ENCODE measurements at places on chromosomes 5 and 9. TPM values are rescaled to one million over a fixed set of nuclear protein-coding genes. Genes with fewer than 3 reads are reported as not detected.
A peak's percentile ranks its signal among the peaks of the same experiment; 100 is the strongest.

- no peak for DNase-seq
These were observed 50.9 kb downstream of the ANXA2R start for GRCh38 chr5:42989190-42989589.

IPO11 gene
- total RNA-seq = 50.5 TPM

GRCh38 chr5:61311056-61311610 lies 20.9 kb upstream of the ZSWIM6 start:
- peak; percentile 54 for DNase-seq

NEUROG1 gene
- not detected for total RNA-seq

- DNase-seq = no peak
These were observed 93.4 kb upstream of the ITGA2 start for GRCh38 chr5:52895572-52896413.

DNA sequence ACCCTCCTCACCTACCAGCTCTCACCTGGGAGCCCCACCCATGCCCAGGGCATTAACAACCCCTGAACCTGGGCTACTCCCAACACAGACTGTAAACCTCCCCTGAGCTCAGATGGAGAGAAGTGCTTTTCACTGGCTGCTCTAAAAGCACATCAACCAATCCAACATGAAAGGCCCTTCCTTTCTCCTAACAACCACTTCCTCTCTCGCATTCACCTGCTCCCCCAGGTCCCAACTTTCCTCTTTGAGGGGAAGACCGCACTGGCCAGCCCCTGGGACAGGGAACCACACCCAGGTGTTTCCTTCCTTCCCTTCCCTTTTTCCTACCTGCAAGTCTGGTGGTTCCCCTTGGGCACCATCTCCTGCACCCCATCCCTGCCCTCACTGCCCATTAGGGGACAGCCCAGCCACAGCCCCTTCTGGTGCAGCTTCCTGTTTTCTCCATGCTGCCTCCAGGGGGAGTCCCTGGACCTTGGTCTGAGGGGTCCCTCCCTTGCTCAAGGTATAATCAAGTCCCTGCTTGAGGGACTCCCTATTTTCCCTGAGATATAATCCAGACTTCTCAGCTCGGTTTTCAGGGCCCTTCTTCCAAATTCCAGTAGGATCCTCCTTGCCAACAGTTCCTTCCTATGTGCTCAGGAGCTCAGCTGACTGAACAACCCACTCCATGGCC lies 30.5 kb upstream of the DAB2IP start:
- peak; percentile 62 for DNase-seq

GRCh38 chr9:34601937-34602573 lies 9.8 kb downstream of the RPP25L start:
- DNase-seq = no peak

SOHLH1 gene
- total RNA-seq = 44.9 TPM

MPDZ gene
- 0.23 TPM for total RNA-seq

STPG3 gene
- total RNA-seq = not detected

GRCh38 chr5:96717874-96718273 lies 55.7 kb downstream of the CAST start:
- no peak for DNase-seq

IFNA2 gene
- total RNA-seq = not detected

- no peak for DNase-seq
These were observed 40.2 kb downstream of the RGS3 start for GRCh38 chr9:113503613-113504211.
